Bone marrow (tissue), 2 donors: ENCODE measurements at places on chromosomes 16 and 17.

- no peak for DNase-seq
Observed at GRCh38 chr16:29843931-29844330, 19.1 kb downstream of the CDIPT start.

DNA sequence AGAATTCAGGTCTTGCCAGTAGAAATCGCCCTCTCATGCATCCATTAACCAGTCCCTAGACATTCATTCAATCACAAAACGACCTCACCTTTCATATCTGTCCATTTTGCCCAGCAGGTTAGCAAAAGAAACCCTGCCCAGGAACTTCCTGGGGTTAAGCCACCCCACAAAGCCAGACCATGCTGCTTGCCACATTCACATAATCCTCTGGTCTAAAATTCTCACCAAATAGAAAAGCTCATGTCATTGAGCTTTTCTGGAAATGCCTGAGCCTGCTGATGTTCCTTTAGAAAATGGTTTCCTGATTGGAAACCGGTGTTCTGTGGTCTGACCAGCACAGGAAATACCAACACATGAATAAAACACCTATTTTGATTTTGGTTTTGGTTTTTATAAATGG lies 21.6 kb upstream of the DYNLRB2 start:
- no peak for DNase-seq

GRCh38 chr17:78358538-78359320 lies 1.1 kb downstream of the SOCS3 start:
- DNase-seq, result no peak

GRCh38 chr16:87435372-87436224 lies 43.5 kb downstream of the MAP1LC3B start:
- no peak for DNase-seq

GRCh38 chr16:8736123-8736668 lies 61.2 kb downstream of the TMEM186 start:
- no peak for DNase-seq

GRCh38 chr16:48491517-48491916 lies 106.3 kb upstream of the SIAH1 start:
- no peak for DNase-seq

- no peak for DNase-seq
Observed at GRCh38 chr17:57902800-57903759, 52.1 kb downstream of the CUEDC1 start.

DNA sequence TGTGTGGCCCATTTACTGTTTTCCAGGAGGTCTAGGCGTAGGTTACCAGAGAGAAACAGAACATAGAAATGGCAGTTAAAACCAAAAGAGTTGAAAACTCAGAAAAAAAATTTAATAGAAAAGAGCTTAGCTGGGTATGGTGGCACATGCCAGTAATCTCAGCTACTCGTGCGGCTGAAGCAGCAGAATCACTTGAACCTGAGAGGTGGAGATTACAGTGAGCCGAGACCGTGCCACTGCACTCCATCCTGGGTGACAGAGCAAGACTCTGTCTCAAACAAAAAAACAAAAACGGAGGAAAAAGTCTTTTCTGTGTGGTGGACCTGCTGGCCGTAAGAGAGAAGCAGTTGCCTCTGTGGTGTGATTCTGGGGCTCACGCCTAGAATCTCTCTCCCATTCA lies 35.8 kb downstream of the MRTFB start:
- DNase-seq, result no peak

DNA sequence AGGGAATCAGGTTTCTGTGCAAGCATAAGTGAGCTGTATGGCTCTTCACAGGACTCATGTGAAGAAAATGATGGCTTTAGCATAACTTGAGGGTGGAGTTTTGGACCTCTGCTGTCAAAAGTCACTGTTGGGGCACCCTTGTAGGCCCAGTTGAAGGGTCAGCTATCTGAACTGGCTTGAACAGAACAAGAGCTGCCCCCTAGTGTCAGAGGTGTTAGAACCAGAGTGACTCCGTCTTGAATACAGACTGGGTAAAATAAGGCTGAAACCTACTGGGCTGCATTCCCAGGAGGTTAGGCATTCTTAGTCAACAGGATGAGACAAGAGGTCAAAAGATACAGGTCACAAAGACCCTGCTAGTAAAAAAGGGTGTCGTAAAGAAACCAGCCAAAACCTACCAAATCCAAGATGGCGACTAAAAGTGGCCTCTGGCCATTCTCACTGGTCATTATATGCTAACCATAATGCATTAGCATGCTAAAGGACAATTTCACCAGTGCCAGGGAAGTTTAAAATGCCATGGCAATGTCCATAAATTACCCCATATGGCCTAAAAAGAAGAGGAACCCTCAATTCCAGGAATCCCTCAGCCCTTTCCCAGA lies 484.0 kb upstream of the ERCC4 start:
- no peak for DNase-seq

- no peak for DNase-seq
Observed at GRCh38 chr16:31529937-31530312, 2.2 kb downstream of the AHSP start.

- no peak for DNase-seq
Observed at GRCh38 chr16:57999971-58000705, at the start of gene ZNF319. TSS of gene ZNF319 (minus strand) at chr16:58000672. CDS start at chr16:57998265, 2,407 bp downstream.

- DNase-seq, result no peak
Observed at GRCh38 chr16:18804540-18804939, 3.2 kb upstream of the ARL6IP1 start.

DNA sequence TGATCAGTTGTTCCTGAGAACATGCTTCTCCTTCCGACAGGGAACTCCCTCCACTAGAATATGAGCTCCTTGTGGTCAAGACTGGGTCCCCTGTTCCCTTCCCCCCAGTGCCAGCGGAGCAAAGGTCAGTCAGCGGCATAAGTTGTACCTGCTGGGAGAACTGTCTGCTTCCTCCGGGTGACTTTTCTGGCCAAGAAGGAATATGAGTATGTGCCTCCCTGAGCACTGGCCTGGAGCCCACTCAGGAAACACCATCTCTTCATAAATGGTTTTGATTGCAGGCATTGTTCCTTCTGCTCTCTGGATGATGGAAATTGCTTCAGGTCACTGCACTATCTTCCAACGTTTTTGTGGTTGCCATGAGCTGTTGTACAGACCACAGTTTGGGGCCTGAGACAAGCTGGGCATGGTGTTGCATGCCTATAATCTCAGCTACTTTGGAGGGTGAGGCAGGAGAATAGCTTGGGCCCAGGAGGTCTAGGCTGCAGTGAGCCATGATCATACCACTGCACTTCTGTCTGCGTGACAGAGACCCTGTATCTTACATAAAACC lies 2.9 kb upstream of the P4HB start:
- no peak for DNase-seq

DNA sequence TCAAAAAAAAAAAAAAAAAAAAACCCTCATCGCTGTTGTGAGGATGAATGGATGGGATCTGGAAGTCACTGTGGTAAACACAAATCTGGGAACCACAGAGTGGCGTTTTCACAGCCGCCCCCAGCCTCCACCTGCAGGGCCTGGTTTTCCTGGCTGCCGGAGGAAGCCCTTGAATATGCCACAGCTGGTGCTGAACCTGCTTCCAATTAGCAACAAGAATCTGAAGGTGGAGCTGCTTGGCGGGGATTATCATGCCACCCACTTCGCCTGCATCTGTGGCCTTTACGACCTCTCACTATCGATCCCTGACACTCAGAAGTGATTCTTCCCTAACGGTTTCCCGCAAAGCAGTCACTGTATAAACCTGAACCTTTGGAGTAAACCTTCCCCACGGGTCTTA lies 16.1 kb downstream of the MRM3 start:
- DNase-seq, result no peak

DNA sequence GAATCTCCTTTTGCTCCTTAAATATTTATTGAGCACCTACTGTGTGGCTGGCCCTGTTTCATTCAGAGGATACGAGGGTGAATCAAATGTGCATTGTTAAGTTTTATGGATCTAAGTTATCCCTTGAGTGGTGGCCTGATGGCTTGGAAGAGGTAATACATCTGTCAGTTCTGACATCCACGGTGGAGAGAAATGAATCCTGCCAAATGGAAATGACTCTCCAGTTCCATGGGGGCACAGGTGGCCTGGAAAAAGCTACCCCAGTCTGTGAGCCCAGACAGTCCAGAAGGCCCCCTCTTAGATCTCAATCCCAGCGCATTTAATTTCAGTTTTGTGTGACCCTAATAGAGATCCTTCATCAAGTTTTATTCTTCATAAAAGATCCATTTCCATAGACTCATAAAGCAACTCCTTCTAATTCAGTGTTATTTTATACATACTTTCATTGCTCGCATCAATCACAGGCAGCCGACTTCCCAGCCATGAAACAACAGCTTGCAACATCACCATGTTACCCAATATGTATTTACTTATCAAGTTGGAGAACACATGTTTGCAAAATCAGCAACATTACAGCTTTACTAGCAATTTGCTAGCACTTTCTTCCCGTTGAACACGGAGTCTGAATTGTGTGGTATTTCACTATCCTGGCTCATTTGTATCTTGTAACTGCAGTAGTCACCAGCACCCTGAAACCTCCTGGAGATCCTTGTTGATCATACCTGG lies 334.8 kb upstream of the HSBP1 start:
- no peak for DNase-seq

- DNase-seq, result peak; percentile 44
Observed at GRCh38 chr17:45311760-45312476, 4.9 kb downstream of the MAP3K14 start.
